ENCODE measurements at places on chromosomes 12 and 14.
A peak's percentile ranks its signal among the peaks of the same experiment; 100 is the strongest.

GRCh38 chr12:52367876-52368275 is 595 bp upstream of the KRT85 start:
- no peak for DNase-seq
- no peak overlapping the region for H3K27ac ChIP-seq
- H3K36me3 ChIP-seq, result no peaks in the 10 kb centered on the region
- no peaks in the 10 kb centered on the region for H3K27me3 ChIP-seq
- no peaks in the 10 kb centered on the region for H3K4me1 ChIP-seq
- H3K4me3 ChIP-seq, result no peak overlapping the region

DNA sequence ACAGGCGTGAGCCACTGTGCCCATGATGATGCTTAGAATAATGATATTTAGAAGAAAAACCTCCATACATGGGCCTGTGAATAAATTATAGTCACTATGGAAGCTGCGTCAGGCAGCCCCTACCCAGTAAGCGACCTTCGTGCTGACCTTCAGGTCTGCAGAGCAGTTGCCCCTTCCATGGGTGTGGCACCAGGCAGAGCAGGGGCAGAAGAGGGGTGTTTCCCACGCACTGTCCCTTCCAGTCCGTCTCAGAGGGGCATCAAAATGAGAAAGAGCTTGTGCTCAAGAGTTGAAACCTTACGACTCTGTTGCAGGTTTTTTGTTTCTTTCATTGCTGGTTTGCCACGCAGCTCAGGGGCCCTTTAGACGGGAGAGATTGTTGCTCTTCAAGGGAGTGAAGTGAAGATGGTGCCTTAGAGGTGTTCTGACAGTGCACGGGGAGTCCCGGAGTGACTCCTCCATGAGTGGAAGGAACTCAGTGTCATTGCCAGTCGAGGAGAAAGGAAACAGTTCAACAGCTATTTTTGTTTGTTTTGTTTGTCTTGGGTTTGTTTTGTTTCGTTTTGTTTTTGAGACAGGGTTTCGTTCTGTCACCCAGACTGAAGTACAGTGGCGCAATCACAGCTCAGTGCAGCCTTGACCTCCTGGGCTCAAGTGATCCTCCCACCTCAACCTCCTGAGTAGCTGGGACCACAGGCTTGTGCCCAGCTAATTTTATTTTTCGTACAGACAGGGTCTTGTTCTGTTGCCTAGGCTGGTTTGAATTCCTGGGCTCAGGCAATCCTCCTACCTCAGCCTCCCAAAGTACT is 13.9 kb downstream of the CKB start:
- no peaks in the 10 kb centered on the region for H3K27me3 ChIP-seq
- peaks cover 13% of the 10 kb centered on the region for H3K4me1 ChIP-seq
- peaks cover 27% of the 10 kb centered on the region for H3K36me3 ChIP-seq
- DNase-seq, result no peak
- no peak overlapping the region for H3K27ac ChIP-seq
- no peak overlapping the region for H3K4me3 ChIP-seq

DNA sequence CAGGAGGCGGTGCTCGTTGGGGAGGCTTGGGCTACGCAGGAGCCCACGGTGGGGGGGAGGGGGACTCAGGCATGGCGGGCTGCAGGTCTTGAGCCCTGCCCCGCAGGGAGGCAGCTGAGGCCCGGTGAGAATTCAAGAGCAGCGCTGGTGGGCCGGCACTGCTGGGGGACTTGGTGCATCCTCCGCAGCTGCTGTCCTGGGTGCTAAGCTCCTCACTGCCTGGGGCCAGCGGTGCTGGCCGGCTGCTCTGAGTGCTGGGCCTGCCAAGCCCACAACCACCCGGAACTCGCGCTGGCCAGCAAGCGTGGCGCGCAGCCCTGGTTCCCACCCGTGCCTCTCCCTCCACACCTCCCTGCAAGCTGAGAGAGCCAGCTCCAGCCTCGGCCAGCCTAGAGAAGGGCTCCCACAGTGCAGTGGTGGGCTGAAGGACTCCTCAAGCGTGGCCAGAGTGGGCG is 3.2 kb downstream of the METTL25 start:
- H3K4me1 ChIP-seq, result peaks cover 32% of the 10 kb centered on the region
- H3K27me3 ChIP-seq, result no peaks in the 10 kb centered on the region
- no peak overlapping the region for H3K4me3 ChIP-seq

DNA sequence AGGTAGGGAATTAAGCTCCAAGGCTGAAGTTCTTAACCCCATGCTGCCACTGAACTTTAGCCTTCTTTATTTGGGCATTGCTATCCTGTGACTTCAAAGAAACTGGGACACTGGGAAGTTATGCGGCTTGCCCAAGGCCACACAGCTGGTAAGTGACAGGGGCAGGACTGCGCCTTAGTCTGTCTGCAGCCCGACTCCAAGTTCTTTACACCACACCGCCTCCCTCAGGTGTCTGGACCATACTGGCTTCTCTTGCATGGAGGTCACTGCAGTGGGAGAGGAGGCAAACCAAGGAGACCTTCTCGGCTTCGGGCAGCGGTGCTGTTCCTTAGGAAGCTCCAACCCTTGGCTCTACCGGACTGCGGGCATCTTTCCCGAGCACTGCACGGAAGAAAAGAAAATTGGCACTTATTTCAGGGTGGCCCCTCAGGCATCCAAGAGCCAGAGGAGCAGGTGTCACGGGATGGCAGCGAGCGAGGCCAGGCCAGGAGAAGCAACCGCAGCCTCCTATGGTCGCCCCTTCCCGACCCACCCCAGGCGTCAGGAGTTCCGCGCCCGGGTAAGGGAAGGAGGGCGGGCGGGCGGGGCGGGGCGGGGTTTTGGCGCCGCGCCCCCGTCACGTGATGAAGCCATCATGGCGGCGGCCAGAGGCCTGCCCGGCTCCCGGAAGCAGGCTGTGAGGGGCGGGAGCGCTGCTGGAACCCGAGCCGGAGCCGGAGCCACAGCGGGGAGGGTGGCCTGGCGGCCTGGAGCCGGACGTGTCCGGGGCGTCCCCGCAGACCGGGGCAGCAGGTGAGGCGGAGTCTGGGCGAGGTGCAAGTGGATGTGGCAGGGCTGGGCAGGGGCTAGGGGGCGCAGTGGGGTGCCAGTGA is 16.4 kb upstream of the ESPL1 start:
- H3K27ac ChIP-seq, result peak overlapping the region; percentile 85
- H3K36me3 ChIP-seq, result peaks cover 31% of the 10 kb centered on the region
- H3K4me1 ChIP-seq, result peaks cover 45% of the 10 kb centered on the region
- H3K27me3 ChIP-seq, result no peaks in the 10 kb centered on the region
- peak; percentile 76 for DNase-seq
- peak overlapping the region; percentile 75 for H3K4me3 ChIP-seq

- H3K27me3 ChIP-seq, result no peaks in the 10 kb centered on the region
- H3K4me1 ChIP-seq, result peaks cover 77% of the 10 kb centered on the region
- no peak for DNase-seq
- H3K4me3 ChIP-seq, result no peak overlapping the region
Observed at GRCh38 chr12:110555577-110556406, 27.3 kb downstream of the PPTC7 start.

DNA sequence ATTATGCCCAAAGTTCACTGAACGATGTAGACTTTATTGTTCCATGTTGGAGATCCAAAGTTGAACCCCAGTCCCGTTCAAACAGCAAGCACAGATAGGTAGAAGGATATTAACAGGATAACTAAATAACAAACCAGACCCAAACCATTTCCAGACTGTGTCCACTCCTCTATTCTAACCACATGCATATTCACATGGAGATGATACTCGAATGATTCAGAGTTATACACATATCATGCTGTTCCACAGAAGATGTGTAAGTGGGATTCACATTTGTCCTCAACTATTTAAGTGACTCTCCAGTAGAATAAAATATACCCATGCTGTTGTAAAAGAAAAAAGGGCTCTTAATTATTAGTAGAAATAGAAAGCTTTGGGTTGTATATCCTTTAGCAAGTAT is 185.9 kb downstream of the ITPR2 start:
- H3K4me1 ChIP-seq, result peaks cover 16% of the 10 kb centered on the region
- no peak overlapping the region for H3K4me3 ChIP-seq
- H3K27ac ChIP-seq, result no peak overlapping the region
- no peak for DNase-seq
